ENCODE measurements at places on chromosomes 6 and 20.

- no peak for DNase-seq
These were observed 179.3 kb upstream of the DTNBP1 start for GRCh38 chr6:15841937-15842726.

- no peak for DNase-seq
These were observed 12.1 kb downstream of the SYNGAP1 start for GRCh38 chr6:33431880-33432541.

- DNase-seq: no peak
These were observed 5.1 kb downstream of the VNN1 start for GRCh38 chr6:132708771-132709170.

GRCh38 chr6:139402876-139403386, 28.5 kb upstream of the CITED2 start:
- DNase-seq: no peak

DNA sequence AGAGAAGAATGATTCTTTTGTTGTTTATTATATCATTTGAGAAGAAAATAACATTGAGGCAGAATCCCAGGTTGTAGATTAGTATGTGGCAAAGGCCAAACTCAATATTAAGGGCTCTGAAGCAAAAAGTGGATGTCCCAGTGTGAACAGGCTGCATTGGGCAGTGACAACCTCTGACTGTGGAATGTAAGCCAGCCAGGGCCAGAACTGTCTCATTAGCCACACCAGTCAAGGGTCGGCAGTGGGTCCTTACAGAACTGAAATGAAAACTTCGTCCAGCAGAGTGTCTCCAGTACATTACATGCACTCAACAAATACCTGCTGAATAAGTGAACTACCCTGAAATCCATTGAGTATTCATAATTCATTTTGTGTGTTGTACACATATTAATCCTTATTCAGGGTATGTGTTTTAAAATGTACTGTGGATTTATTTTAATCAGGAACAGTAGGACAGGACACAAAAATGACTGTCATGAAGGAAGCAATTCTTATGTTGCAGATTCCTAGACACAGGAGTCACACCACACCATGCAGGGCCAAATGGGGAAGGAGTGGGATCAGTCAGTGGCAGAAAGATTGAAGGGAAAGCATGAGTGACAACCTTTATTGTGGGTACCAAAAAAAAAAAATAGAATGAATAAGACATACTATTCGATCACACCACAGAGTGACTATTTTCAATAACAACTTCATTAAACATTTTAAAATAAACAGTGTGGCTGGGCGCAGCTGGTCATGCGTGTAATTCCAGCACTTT, 64.9 kb upstream of the UTRN start:
- DNase-seq: no peak

- no peak for DNase-seq
These were observed 2.4 kb upstream of the DEFB114 start for GRCh38 chr6:49966334-49966733.

- peak; percentile 65 for DNase-seq
These were observed 3.3 kb downstream of the KCNK5 start for GRCh38 chr6:39225946-39226437.

DNA sequence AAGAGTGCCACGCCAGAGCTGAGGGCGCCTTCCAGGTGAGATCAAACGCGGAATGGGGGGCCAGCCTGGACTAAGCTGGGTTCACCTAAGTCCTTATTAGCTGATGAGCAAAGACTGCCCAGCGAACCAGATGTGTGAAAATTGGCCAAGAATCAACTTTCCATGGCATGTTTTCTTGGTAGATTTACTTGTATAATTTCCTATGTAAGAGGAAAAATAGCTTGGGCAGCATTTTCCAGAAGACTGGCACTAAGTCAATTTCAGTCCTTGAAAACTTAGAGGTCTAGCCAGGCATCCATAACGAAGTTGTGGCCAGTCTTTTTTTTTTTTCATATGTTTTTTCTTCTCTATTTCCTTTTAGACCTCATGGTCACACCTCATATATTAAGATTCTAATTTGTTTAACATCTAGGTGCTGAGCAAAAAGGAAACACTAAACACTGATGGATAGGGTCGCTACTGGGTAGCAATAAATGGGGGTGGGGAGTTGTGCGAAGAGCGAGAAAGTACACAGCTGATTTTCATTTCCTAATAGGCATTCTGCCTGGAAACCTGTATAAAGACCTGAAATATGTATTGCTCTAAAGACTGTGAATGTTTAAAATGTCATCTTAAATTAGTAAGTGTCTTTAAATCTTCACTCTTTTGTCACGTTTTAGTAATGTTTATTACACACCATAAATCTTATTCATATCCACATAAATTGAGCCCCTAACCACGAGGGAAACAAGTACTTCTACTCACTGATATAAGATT, 188.8 kb downstream of the CD83 start:
- DNase-seq: no peak

GRCh38 chr20:56360133-56360907, 1.5 kb downstream of the FAM210B start:
- no peak for DNase-seq

All from activated CD4-positive, alpha-beta T cell treated with anti-CD3 and anti-CD28 coated beads, Interleukin-2, amount 10 ng/mL, durations not matched to agents 7 days and 5 days (primary cell).